ENCODE measurements at places on chromosomes 6 and 20. TPM values are rescaled to one million over a fixed set of nuclear protein-coding genes. Genes with fewer than 3 reads are reported as not detected.

Gene SOBP
- 12.1 TPM for polyA plus RNA-seq

Gene SIRPB1
- 3.6 TPM for polyA plus RNA-seq

Gene PCIF1
- polyA plus RNA-seq: 41.1 TPM

Gene KAT14
- polyA plus RNA-seq: 27.0 TPM

Gene LZTS3
- 14.3 TPM for polyA plus RNA-seq

Gene SLC12A5
- polyA plus RNA-seq: 2.3 TPM

Measured in left renal pelvis (tissue), 4 donors.